ENCODE measurements at places on chromosomes 16 and 17.

DNA sequence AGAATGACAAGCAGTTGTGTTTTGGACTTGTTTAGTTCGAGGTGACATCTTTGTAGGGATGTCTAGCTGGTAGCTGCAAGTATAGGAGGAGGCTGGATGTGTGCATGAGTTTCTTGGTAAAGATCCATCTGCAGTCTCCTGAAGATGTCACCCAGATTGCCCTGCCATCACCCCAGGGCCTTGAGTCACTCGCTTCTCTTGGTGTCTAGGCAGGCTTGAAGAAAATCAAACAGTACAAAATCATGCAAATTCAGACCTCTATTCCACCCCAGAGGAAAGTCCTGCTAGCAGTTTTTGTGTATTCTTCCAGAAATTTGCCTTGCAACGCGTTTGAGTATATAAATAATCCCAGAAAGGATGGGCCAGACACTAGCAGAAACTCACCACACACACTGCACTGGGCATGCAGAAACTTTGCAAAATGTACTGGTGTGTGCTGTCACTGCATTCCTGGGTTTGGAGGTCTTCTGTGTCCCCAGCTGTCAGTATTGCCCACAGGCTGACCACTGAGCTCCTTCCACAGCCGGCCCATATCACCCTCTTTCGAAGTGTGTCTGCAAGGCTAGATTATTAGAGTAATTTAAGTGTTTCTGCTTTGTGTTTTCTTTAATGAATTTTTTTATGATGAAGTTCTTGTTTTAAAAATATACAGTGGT is 51.5 kb downstream of the TENT4B start:
- no peak for DNase-seq

GRCh38 chr16:56629531-56629930 is 2.9 kb upstream of the MT1M start:
- DNase-seq: no peak

DNA sequence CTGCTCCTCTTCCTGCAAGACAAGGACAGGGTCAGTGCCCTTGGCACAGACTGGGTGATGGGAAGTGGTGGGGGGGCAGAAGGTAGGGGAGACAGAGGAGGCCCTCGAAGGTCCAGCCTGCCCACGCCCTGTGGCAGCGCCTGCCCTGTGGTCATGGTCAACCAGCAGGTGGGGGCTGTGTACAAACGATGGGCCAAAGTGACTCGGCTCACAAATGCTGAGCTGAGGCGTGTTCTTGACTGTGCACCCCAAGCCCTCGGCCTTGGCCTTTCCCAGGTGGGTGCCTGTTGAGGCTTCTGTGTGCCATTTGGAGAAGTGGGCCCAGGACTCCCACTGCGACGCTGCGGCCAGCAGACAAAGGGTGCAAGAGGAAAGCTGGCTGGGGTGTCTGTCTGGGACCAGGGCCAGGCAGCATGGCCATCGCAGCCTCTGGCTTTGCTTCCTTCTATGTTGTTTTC is 22.6 kb downstream of the MXRA7 start:
- no peak for DNase-seq

DNA sequence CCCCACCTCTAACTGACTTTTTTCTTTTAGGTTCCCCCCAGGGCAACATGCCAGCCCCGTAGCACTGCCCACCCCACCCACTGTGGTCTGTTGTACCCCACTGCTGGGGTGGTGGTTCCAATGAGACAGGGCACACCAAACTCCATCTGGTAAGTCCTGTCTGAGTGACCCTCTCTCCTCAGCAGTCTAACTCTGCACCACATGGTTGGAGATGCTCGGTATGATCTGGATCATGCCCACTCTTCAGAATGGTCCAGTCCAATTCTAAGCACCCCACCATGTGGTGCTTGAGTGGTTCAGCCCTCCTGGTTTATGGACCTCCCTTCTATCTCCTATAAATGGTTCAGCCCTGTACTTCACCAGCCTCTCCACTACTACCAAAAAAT is 5.9 kb downstream of the KDM6B start:
- peak; percentile 54 for DNase-seq

DNA sequence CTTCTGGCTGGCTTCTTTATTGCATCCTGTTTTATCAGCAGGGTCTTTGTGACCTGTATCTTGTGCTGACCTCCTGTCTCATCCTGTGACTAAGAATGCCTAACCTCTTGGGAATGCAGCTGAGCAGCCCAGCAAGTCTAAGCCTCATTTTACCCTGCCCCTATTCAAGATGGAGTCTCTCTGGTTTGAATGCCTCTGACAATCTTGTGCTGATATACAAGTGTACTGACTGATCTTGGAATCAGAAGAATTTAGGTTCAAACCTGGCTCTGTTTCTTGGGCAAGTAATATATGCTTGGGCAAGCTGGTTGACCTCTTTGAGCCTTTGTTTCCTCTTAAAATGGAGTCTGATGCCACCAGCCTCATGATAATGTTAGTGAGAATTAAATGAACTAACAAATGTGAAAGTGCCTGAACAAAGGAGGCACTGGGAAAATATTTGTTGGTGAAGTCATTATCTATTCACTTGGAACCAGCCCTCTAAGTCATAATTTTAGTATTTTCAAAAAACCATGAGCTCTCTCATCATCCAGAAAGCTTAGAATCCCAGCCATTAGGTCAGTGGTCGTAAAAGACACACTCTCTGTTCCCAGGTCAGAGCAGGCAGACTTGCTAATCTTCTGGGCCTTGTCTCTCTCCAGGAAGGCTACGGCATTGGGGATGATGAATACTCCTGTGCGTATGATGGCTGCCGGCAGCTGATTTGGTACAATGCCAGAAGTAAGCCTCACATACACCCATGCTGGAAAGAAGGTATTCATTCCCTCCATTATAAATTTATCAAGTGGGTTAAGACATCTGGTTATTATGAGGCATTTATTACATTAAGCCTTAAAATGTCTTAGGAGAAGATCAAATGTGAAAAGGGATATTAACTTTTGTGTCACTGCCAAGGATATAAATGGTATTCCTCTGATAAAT is 18.1 kb upstream of the ARL2BP start:
- DNase-seq: peak; percentile 25

DNA sequence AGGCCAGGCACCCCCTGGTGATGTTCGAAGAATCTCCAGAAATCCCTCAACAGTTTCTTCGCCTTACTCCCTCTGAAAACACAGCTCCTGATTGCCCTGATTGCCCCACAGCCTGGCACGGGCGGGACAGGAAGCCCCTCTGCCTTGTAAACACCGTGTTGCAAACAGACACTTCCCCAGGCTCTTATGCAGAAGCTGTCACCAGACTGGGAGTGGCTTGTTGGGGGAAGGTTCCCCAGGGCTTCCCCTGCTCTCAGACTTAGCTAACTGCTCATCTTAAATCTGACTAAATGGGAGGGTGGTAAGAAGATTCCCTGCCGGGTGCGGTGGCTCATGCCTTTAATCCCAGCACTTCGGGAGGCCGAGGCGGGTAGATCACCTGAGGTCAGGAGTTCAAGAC is 11.2 kb downstream of the PIK3R5 start:
- no peak for DNase-seq

- DNase-seq: no peak
Observed at GRCh38 chr17:29091606-29092289, 48.8 kb downstream of the PIPOX start.

GRCh38 chr16:49623501-49624266 is 232.2 kb downstream of the ZNF423 start:
- DNase-seq: no peak

- no peak for DNase-seq
Observed at GRCh38 chr16:88769617-88770460, 15.2 kb downstream of the PIEZO1 start.

DNA sequence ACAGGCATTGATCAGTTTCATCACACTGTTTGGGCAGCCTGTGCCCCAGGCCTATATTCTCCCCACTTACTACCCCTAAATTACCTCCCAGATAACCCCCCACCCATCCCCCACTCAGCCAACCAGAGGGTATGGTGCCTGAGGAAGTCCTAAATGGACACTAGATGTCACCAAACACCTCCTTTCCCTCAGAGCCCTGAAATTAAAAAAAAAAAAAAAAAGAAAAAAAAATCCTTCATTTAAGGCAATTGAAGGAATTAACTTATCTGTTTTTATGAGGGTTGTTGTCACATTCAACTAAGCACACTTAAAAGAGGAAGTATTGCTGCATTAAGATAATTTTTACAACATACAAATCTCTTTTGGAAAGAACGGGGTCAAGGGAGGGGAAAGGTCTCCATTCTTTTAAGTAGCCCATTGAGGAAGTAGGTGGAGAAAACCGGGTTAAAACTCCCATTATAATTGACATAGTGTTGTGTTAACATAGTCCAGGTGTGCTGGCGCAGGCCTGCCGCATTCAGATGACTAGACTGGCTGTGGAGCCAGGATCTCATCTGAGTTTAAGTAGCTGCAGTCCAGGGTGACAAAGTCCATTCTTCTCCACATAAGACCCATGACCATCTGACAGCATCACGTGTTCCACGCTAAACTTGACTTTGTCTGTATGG is 46.3 kb downstream of the SNX11 start:
- DNase-seq: peak; percentile 35
